Glutamatergic neuron (in vitro differentiated cells): ENCODE measurements at places on chromosomes 3 and 15. TPM values are rescaled to one million over a fixed set of nuclear protein-coding genes. Genes with fewer than 3 reads are reported as not detected.

The CD200R1 gene
- total RNA-seq: not detected

The ST3GAL6 gene
- total RNA-seq: 52.9 TPM

DNA sequence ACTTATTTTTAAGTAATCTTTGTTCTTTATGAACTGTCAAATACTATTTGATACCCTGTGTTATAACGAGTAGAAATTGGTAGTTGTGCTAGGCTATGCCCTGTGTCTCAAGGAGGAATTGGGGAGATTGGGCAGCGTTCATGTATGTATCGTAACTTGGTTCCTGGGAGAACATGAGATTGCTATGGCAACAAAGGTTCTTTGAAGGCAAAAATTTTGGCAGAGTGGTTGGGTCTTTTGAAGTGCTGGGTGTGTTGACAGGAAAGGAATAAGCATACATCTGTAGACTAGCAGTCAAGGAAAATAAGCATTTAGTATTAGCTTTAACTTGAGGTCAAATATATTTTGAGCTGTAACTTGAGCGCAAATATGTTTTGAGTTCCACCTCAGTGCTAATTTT lies 45.3 kb downstream of the TCF12 start:
- DNase-seq: no peak

The SH2D7 gene
- total RNA-seq: not detected

DNA sequence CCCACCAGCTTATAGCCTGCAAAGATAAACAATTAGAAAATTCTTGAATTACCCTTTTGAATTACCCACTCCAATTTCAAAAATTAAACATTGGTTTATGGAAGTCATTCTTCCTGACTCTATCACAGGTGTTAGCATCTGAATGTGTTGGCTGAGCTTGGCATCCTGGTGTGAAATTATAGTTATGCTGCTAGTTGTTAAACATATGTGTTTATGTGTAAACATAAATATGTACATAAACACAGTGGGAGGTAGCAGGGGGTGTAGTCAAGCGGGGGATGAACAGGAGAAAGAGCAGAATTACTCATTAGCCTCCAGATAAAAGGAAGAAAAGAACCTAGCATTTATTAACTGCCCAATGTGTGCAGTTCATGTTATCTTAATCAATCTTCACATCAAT lies 530.2 kb downstream of the MCTP2 start:
- DNase-seq: no peak

GRCh38 chr3:176870451-176870850 lies 326.8 kb downstream of the TBL1XR1 start:
- no peak for DNase-seq

- DNase-seq: no peak
Measured at GRCh38 chr15:67116742-67117141, 51.3 kb downstream of the SMAD3 start.

GRCh38 chr3:61869371-61869770 lies 308.0 kb downstream of the PTPRG start:
- no peak for DNase-seq

The LMAN1L gene
- total RNA-seq: not detected

GRCh38 chr15:42012241-42012640 lies 8.6 kb downstream of the PLA2G4E start:
- no peak for DNase-seq

DNA sequence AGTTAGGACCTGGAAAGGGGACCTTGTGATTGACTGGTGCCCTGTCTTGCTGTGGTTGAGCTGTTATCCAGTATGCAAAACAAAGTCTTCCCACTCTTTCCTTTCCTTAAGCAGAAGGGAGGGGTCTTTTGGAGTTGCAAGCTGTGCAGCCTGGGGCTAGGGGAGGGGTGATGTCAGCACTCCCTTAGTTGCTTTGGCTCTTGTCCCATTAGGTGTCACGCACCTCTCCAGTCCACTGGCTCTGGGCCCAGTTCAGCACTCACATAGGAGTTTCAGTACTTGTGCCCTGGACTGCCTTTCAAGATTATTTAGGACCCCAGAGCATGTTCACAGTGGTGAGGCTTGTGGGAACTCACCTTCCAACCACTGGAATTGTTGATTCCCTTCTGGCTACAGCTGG lies 238.5 kb downstream of the DOCK3 start:
- no peak for DNase-seq

The UNC13C gene
- 0.49 TPM for total RNA-seq

DNA sequence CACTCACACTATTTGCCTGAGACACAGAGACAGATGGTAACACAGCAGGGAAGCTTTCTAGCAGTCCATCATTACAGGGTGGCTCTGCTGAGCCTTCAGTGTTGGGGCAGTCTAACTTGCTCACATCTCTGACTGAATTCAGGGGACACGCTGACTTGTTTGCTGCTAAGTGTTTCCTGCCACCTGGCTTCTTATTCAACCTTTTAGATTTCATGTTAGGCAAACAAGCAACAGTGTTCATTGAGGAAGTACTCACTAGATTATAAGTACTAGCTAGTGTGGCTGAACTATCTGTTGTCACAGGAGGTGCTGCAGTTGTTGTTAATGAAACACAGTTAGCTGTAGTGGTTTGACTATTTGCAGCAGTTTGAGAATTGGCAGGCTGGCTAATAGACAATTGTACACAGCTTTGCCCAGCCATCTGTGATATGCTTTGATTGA lies 37.3 kb downstream of the USF3 start:
- DNase-seq: no peak

DNA sequence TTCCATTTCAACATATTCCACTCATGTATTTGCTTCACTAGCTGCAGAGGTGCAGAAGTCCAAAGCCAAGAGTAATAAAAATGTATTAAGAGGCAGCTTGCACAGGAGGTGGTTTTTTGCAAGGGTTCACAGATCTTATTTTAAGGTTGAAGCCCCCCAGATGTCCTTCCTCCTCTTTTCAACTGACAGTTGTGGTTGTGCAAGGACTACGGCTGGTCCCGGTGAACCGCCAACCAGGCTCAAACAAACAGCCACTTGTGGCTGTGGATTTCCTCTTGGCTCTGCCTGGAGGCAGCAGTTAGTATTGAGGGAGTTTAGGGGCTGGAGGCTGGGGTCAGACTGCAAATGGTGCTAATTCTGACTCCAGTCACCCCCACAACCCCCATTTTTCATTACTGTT lies 240.7 kb upstream of the TBC1D5 start:
- DNase-seq: no peak

DNA sequence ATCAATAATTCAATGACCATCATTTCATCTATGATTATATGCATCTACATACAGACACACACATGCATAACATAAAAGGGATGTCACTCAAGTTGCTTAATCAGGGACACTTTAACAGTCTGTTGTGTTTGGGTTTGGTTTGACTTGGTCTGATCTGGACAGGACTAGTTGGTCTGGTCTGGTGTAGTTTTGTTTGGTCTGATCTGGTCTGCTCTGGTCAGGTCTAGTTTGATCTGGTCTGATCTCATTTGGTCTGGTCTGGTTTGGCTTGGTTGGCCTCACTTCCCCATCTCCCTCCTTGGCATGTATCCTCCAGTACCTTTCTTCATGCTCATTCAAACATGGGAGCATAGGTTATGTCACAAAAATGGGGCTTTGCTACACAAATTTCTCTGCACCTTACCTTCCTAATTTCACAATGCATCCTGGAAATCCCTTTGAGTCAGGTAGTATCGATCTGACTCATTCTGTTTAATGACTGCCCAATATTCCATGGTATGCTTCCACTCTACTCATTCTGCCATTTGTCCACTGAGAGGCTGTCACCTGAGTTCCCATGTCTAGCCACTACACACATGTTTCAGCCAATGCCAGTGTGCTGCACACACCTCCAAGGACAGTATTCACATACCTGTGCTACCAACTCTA lies 73.0 kb upstream of the TPM1 start:
- DNase-seq: no peak

DNA sequence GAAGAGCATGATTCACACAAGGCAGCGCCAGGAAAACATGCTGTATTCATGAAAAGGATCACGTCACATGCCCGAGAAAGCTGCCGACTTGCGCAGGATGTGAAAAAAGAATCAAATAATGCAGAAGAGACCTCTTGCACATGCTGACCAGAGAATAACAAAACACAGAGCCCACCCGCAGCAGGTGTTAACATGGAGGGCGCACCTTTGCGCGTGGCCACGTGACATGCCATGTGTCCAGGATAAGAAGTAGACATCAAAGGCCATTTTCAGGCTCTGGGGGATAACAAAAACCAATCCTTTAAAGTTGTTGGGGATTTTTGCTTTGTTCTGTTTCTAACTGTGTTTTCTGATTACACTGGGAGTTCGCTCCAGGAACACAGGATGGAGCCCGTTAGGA lies 1332.8 kb downstream of the ZPLD1 start:
- DNase-seq: peak; percentile 22

DNA sequence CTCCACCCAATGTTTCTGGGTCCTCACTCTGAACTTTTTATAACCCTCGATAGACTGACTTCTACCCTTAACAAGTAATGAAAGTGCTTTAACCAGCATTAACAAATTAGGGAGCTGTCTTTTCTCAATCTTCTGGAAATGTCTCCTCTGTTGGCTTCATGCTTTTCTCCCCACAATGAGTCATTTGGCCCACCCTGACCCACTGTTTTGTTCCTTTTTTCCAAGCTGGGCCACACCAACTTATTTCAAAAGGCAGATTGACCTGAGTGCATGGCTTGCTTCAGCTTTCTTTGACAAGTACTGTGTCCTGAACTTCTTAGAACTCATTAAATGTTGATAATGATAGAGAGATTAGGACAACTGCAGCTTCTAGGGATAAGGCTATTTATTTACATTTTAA lies 199.6 kb upstream of the SEMA6D start:
- DNase-seq: no peak

The CYP1A2 gene
- not detected for total RNA-seq

GRCh38 chr3:15708882-15709677 lies 88.7 kb downstream of the ANKRD28 start:
- DNase-seq: no peak
